ENCODE measurements at places on chromosomes 1 and 21. TPM values are rescaled to one million over a fixed set of nuclear protein-coding genes. Genes with fewer than 3 reads are reported as not detected.

BMP8B gene
- total RNA-seq = 1.5 TPM

RNF186 gene
- not detected for total RNA-seq

CYP4B1 gene
- not detected for total RNA-seq

GJA9 gene
- total RNA-seq = not detected

LMOD1 gene
- not detected for total RNA-seq

FBLIM1 gene
- total RNA-seq = not detected
